ENCODE measurements at places on chromosomes 3 and 15.

DNA sequence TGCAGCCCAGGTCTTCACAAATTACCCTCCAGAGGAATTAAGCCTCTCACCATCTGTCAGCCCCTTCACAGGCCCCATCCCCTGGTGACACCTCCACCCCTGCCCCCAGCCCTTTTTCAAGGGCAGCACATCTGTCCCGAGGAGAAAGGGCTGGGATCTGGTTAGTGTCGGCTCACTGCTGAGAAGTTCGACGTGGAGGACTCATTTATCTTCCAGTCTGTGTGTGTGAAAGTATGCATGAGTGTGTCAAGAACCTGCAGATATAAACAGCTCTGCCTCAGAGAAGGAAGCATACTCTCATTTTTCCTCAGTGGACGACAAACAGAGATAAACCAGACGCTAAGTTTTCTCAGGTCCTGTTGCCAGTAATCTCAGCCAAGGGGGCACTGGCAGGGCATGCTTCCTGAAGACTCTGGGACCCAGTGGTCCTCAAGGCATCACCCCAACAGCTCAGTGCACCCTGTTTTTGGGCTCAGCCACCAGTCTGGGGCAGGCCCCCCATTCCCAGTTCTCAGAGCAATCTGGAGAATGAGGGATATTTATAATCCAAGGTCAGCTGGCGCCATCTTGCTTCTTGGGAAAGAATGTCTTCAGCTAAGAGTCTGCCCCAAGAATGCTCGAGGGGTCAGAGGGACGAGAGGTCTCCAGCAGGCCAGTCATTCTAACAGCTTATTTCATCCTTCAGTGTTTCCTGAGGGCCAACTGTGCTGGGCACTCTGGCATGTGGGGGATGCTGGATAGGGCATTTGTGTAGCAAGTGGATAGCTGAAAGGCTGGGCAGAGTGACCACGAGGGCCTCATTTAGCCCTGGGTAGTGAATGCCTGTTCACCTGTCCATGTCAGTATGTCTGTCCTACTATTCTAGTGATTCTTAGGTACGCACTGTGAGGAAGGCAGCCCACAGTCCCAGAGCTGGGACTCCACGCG, 73.6 kb downstream of the ADCY5 start:
- no peak for DNase-seq

DNA sequence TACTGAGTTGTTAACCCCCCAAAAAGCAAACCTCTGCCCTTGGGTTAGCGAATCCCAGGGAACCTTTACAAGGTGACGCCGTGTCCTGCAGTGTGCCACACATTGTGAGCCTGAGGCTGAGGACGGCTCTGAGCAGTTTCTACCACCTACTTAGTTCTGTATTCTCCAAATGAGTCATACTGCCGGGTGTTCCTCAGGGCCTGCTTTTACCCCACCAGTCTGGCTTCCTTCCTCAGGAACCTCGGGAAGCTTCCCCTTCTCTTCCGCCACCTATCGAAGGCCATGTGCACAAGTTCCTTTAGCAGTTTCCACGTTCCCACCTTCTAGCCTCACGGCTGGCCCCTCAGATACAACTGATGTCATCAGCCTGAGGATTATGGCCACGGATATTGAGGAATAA, 384.0 kb upstream of the TPM1 start:
- no peak for DNase-seq

GRCh38 chr15:57680021-57680420, 26.5 kb upstream of the POLR2M start:
- DNase-seq = no peak

GRCh38 chr3:12679468-12679867, 15.6 kb upstream of the RAF1 start:
- no peak for DNase-seq

- DNase-seq = no peak
Measured at GRCh38 chr3:151372063-151372820, 12.3 kb downstream of the P2RY12 start.

GRCh38 chr3:108100906-108101660, 10.3 kb upstream of the CD47 start:
- DNase-seq = peak; percentile 70

Measured in stimulated activated naive B cell treated with anti-CD40 and anti-IgM and Interleukin-4, amounts not matched to agents 10 μg/mL and 1 μg/mL and 100 μg/mL, for 72 hours (primary cell).